Stimulated activated CD8-positive, alpha-beta memory T cell treated with anti-CD3 and anti-CD28 coated beads, Interleukin-4, amount 100 ng/mL, for 1 hour (primary cell): ENCODE measurements at places on chromosomes 3 and 15.
A peak's percentile ranks its signal among the peaks of the same experiment; 100 is the strongest.

DNA sequence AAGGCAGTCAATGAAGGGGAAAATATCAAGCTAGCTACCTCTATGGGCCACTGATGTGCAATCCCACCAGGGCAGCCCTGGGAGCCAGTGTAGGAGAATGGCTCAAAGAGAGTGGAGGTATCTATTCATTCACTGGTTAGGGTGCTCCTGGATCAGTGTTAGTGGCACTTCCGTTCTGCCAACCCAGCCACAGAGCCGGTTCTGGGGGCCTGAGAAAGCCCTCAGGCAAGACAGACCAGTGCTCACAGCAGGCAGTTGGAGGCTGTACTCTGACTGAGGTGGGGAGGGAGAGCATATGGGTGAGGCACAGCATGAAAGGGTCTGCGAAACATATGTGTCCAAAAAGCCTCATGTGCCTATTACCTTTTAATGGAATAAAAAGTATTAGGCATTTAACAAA, 109.3 kb downstream of the KCNMB2 start:
- DNase-seq = no peak

GRCh38 chr3:138942861-138943623, 3.9 kb downstream of the FOXL2 start:
- no peak for DNase-seq

- no peak for DNase-seq
These were observed 235.7 kb upstream of the ATP10A start for GRCh38 chr15:26098801-26099200.

GRCh38 chr3:129657261-129658046, 51.0 kb upstream of the PLXND1 start:
- DNase-seq = no peak

GRCh38 chr15:61835496-61836106, 224.6 kb downstream of the VPS13C start:
- DNase-seq = peak; percentile 25

DNA sequence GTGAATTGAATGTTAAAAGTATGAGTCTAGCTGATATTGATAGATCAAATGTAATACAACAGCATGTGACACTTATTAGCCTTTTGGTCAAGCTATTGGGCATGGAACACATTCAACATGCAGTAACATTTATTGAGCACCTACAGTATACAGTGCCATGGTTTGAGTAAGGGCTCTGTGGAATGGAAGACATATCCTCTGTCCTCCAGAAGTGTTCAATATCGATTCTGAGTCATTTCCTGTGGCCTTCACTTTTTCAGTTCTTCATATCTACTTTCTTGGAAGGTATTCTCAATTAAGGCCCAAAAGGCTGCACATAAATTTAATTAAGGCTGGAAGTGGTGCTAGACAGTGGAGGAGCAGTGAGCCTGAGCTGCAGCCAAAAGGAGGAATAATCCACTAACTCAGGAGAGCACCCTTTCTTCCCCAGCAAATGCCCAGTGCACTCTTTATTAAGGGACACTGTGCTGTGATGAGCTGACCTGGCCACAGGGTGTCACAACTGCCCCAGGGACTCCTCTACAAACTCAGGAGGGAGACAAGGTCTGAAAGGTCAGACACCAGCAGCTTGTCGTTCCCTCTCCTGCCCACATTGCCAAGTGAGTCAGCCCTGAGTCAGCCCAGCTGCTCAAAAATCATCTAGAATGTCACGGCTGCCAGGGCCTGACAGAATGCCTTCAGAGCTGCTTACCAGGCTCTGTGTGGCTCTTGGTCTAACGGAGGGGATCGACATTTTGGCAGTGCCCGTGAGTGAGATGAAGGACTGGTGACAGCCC, 544.8 kb downstream of the AGBL1 start:
- peak; percentile 37 for DNase-seq

GRCh38 chr3:14199641-14200040, 21.0 kb downstream of the LSM3 start:
- no peak for DNase-seq

- DNase-seq = no peak
These were observed 539.5 kb upstream of the AGTR1 start for GRCh38 chr3:148158210-148158609.

- no peak for DNase-seq
These were observed 62.8 kb upstream of the CSPG4 start for GRCh38 chr15:75775296-75776064.

DNA sequence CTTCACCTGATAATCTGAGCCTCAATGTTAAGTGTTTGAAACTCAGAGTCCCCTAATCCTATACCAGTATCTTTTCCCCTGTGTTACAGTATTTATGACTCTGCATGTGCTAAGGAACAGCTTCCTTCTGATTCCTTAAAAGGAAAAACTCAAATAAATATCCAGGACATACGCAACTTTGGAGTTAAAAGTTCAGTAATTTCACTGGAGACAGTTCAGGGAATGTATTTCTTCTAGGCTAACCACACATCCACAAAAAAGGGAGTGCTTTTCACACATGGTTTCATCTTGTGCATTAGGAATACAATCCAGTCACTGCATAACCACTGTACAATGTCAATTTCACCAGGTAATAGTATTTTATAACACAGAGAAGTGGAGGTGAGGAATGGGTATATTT, 31.0 kb downstream of the PGBD4 start:
- no peak for DNase-seq

DNA sequence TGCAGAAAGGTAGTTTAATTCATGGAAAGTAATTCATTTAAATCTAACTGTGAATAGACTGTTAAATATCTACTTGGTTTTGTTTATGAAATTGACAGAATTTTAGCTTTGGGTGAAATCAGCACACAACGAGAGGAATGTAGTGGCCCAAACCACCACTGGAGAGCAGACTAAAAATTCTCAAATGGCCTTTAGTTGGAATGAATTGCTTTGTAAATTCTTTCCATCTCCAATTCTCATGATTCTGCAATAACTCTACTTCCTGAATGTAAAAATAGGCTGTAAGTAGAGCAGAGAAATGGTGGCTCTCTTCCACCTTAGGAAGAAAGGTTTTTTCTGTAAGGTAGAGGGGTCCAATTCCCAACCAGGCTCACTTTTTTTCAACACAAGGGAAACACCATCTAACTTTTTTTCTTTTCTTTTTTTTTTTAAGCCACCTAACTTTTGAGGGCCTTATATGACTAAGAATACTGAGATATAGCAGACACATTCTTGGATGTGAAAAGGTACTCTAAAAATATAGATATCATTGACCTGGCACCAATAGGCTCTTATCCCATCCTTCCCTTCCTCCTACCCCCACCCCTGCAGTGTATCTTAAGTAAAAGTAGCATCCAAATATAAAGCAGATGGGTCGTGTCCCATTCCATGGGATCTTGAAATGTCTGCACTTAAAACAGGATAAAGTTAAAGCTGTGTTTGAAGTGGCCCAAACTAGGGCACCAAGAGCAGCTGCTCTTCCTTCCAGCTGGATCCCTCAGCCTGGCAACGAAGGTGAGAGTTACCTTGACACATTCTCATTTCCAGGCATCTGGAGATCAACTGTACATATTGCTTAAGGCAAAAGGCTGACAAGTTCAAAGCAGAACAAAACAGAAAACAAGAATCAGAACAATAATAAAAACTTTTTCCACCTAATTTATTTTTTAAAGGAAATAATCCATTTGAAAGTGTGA, 194.1 kb downstream of the TPRG1 start:
- no peak for DNase-seq

- no peak for DNase-seq
These were observed 120.3 kb downstream of the RAP2B start for GRCh38 chr3:153282355-153282754.

DNA sequence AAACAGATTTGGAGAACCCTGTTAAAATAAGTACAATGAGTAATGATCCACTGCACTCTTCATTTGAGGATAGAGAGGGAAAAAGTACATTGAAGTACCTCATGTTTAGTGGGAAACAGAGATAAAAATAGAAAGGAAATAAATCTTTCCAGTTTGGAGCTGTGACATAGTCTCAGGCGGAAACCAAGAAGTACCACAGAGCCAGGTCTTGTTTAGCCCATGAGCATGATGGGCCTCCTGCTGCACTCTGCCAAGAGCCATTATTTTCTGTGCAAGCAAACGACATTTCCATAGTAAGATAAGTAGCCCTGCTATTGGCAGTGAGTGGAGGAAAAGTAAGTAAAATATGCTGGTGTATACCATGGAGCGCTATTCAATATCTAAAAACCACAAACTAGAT, 796.1 kb downstream of the TBL1XR1 start:
- no peak for DNase-seq

DNA sequence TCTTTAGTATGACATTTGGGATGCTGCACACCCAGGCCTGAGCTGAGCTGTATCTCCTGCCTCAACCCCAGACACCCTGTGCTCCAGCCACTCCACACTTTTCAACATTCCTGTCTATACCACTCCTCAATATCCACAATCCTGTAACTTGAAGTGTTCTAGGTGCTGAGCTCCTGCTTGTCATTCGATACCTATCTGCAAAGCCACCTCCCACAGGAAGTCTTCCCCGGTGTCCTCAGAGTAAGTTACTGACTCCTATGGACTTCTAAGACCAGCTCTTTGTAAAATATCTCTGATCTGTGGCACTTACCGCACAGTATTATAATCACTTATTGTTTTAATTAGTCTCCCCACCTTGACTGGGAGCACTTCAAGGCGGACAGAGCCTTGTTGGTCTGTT, 1.2 kb upstream of the CAV3 start:
- no peak for DNase-seq

- no peak for DNase-seq
These were observed 1278.0 kb upstream of the ALCAM start for GRCh38 chr3:104088738-104089137.

- no peak for DNase-seq
These were observed 202.7 kb upstream of the LRIG1 start for GRCh38 chr3:66703501-66703900.

DNA sequence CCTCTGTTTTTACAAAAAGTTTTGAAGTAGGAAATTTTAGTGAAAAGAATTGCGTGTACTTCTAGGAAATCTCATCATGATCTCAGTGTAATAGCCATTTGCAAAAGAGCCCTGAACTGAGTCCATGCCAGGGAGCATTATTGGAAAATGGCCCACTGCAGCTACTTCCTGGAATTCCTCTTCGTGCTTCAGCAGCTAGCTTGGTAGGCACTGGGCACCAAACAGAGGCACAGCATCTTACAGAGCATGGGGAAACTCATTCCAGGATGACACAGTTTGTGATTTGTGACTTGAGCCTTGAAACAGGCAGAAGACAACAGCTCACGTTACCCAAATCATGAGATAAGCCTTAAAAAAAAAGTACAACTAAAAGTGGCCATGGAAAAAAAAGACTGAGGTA, 179.1 kb downstream of the WDR72 start:
- no peak for DNase-seq

DNA sequence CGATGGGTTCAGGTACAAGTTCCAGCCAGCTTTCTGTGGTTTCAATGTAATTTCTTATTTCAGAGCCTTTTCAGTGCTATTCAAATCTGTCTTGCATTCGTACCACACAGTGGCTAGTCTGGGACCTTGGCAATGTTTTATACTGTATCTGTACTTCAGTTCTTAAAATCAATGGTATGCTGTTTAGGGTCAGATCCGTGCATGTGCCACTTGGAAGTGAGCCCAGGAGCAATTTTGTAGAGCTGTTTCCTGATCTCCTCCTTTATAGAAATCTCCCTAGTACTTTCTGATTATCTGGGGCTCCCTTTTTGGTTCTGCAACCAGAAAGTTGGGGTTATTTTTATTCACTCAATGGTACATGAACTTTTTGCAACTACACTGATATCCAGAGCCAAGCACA, 59.5 kb upstream of the NDUFB4 start:
- no peak for DNase-seq

DNA sequence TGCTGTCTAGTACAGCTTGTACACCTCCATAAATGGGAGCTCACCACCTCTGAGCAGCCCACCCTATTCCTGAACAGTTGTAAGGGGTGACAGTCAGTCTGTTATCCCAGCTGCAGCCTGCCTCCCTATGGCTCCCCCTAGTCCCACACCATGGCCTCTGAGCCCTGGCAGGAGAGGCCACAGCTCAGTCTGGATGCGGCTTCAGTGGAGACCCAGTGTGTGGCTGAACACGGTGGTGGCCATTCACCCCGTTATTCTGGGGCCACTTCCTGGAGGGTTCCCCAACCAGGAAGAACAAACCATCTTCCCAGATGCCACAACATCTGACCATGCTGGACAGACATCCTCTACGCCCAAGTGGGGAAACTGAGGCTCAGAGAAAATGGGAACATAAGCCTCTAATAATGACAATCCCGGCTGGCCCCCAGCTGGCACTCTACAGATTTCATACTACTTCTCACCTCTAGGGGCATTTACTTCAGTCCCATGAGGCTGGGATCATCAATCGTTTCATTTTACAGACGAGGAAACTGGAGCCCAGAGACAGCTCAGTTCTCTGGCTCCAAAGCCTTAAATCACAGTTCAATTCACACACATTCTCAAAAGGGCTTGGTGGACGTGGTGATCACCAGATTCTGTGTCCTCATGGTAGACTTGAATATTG, 9.2 kb upstream of the GRIP2 start:
- no peak for DNase-seq

DNA sequence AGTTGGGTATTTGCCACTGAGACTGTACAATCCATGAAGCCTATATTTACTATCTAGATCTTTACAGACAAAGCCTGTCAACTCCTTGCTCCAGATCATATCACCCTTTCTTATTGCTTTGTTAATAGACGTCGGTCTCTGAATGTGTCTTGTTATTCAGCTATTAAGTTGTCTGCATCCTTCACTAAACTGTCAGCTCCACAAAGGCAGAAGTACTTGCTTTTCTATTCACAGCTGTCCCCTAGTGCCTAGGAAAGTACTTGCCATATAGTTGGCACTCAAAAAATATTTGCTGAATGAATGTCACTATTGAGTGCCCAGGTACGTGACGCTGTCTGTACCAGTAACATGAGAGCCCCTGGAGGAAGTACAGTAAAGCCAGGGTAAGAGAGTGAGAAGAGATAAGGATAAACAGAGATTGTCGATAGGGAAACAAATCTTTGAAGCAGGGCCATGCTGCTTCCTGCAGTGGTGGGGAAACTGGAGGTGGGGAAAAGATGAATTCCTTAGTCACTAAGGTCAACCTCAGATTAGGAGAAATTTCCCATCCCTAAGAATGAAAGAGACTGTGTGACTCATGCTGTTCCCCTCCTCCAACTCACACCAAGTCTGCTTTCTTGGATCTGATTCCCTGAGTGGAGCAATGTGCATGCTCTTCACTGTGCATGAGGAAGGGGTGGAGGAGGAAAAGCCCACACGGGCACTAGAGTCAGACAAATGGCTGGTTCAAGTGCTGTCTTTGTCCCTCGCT, 36.3 kb downstream of the PRICKLE2 start:
- DNase-seq = no peak

DNA sequence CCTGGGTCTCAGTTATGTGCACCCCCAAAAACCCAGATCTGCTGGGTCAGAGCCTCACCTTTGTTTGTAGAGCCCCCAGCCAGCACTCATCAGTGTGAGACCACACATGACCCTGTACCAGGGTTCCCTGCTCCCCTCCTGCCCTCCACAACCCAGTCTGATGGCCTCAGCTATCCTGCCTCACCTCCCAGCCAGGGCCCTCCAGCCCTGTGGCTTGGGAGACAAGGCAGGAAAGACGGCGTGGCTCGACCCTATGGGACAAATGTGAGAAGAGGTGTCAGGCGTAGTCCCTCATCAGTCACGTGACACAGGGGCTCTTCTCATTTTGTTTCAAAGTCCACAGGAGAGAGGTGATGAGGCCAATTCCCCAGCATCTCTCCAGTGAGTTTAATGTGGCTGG, 28.3 kb upstream of the PRR23E start:
- no peak for DNase-seq

- DNase-seq = no peak
These were observed 145.0 kb downstream of the MYLK start for GRCh38 chr3:123739106-123739505.
